GM06990 (cell line): ENCODE measurements at places on chromosomes 12 and 14.

- DNase-seq: no peak
These were observed 7.8 kb downstream of the NT5DC3 start for GRCh38 chr12:103833095-103833775.

DNA sequence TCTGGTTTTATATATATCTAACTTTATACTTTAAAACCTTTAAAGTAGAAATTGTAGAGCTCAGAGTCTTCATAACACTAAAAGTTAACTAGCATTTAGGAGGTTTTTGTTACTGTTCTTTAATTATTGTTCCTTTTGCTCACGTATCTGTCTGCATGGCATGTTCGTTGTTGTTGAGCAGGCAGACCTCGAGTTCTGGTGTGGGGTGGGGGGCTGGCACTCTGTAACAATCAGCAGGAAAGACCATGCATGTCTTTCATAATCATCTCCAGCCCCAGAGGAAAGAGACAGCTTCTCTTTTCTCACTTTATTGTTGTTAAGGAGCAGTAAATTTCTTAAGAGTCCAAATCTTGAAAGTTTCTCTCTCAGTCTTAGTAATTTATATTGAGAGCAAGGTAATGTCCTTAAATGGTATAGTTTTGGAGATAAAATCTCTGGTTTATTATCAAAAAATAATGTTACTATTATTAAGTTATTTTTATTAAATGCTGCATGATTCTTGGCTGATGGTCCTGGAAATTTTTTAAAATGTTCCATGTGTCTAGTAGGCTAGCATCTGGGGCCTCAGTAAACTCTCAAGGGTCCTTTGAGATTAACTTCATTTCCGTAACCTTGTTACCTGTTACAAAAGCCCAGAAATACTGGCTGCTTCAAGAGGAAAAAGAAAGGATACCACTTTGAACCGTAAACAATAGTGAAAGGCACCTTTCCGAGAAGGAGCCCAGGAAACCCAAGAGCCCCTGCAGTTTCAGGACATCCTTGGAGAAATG, 30.3 kb downstream of the CKB start:
- no peak for DNase-seq

- DNase-seq: no peak
These were observed 2.3 kb upstream of the SLC25A3 start for GRCh38 chr12:98591209-98591608.

DNA sequence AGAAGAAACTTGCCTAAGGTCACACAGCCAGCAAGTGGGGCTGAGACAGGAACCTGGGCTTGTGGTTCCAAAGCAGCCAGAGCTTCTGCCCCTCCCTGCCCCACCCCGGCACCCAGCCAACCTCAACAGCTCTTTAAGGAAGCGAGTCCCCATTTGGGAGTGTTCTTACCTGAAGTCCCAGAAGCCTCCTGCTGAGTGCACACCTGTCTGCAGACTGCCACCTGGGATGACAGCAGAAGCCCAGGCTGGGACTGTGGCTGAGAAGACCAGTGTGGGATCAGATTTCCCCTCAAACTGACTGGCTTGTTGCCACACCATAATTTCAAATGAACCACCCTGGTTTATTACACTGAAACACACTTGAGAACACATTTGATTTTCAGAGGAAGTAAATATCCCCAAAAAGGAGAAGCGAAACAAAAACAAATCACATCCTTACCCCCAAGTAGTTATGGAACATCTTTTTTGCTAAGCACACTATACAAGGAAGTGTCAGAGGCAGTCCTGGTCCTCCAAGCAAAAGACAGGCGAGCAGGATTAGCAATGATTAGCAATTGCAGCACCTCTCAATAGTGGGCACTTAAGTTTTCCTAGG, 6.3 kb upstream of the RIN3 start:
- peak; percentile 62 for DNase-seq

- DNase-seq: no peak
These were observed 51.6 kb downstream of the FAM186A start for GRCh38 chr12:50344775-50345174.

DNA sequence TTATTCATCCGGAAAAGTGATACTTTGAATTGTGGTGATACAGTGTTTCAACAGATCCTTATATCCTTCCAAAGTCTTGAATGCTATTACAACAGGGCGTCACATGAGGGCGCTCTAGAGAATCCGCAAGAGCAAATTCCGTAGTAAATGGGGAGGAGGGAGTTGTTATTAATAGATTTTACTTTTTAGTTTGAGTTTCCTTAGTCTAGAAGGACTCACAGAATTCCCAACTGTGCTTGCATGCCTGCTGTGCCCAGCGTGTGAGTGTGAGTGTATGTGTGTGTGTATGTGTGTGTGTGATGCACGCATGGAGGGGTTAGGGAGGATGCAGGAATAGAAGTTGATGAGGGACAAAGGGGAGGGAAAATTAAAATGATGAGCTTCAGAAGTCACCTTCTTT, 375.3 kb downstream of the C12orf75 start:
- no peak for DNase-seq

DNA sequence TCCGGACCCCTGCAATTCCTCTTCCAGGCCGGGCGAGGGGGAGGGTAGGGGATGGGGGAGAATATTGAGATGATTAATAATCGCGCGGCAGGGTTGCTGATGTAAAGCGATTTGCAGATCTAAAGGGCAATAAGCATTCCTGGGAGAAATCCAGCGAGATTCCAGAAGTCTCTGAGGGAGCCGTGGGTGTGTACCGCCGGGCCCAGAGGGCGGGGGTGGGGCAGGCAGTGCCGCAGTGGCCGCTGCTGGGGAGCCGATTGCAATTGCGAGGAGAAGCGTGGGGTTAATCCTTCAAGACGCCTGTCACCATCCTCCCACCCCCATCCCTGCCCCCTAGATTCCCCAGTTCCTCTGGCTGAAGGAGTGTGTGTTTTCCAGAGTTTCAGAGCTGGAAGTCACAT, 16.4 kb downstream of the FOS start:
- DNase-seq: no peak

DNA sequence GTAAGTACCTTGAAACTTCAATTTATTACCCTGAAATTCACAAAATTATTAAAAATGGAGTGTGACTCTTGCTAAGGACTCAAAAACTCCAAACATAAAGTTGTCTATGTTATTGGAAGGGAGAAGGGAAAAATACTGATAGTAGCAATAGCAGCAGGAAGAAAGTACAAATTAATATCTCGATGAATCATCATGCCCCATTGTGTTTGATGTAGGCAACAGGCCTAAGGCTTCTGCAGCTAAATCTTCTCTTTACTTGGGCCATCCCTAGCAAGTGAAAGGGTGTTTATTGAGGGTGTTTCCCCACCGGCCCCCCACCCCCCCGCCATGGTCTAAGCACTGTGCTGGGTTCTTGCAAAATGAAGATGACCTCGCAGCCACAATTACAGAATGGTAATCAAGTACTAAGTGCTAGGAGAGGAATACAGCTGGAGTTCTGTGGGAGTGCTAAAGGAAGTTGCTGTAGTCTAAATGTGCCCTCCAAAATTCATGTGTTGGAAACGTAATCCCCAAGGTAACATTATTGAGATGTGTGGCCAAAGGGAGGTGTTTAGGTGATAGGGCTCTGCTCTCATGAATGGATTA, 76.5 kb downstream of the SNAPC1 start:
- no peak for DNase-seq

DNA sequence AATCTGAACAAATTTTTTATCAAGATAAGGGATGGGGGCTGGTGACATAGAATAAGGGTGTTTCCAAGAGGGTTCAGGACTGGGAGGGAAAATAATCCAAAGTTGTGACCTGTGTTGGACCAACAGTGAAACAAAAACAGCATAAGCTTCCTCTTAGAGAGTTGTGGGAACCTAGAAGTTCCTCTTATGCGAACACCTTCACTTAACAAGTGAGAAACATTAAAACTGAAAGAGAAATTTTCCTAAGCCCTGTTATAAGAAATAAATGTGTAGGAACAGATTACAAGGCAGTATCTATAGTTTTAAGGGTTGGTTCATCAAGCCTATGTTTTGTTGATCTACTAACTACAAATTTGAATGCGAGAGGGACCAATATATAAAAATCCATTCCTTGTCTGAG, 58.4 kb downstream of the LLPH start:
- DNase-seq: no peak

- no peak for DNase-seq
These were observed 1.2 kb downstream of the PTPRO start for GRCh38 chr12:15323480-15323879.

DNA sequence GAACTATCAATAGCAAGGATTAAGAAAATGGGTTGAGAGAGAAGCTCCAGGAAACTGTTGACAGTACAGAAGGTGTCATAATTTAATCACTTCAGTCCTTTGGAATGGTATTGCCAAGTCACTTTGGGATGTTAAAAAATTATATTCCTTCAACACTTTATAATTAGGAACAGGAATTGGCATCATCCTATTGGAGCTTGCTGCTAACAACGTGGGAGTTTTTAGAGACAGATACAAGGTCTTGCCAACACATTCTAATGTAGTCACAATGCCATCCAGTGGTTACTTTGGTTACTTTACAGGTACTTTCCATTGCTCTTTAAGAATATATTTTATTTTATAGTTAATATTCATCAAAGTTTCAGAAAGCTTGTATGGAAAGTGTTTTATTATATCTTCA, 310.1 kb downstream of the SYT1 start:
- DNase-seq: no peak

- no peak for DNase-seq
These were observed 1058.4 kb downstream of the LRFN5 start for GRCh38 chr14:42665083-42665482.

- DNase-seq: peak; percentile 86
These were observed 2.8 kb downstream of the GLI1 start for GRCh38 chr12:57462251-57462911.

- DNase-seq: no peak
These were observed 17.1 kb downstream of the MTHFD1 start for GRCh38 chr14:64405295-64405694.

DNA sequence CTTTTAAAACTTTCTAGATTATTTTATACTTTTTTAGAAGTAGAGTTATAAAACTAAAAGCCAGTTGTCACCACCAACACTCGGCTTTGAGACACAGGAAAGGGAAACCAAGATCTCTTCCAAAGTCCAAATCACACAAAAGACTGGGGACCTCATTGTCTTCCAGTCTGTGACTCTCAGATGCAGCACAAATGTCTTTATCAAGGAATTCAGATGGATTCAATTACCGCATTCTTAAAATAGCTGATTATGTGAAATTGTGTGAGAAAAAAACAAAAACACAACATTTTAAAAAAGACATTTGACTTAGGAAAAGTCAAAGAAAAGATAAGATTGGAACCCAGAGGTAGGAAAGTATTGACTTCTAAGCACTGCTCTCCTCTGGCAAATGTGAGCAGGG, 3.5 kb upstream of the SIX6 start:
- DNase-seq: no peak
